ENCODE measurements at places on chromosomes 7 and 10.

DNA sequence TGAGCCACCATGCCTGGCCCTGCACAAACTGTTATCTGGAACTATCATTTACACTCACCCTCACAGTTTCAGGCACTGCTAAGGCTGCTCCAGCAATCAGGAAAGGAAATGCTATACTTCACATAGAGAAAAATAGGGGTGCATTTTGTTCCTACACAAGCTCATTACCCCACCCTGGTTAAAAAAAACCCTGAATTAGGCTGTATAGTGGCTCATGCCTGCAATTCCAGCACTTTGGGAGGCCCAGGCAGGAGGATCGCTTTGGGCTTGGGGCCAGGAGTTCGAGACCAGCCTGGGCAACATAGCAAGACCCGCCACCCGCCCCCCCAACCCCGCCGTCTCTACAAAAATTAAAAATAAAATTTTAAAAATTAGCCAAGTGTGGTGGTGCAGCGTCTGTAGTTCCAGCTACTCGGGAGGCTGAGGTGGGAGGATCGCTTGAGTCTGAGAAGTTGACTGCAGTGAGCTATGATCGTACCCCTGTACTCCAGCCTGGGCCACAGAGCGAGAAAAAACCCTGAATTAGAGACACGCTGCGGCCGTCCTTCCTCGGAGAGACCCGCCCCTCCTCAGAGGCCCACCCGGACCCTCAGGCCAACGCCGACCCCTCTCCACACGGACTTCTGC is 539 bp downstream of the PTCD1 start:
- no peak for DNase-seq

GRCh38 chr7:128721376-128721775 is 17.8 kb upstream of the CALU start:
- DNase-seq, result no peak

- DNase-seq, result no peak
Measured at GRCh38 chr7:138887085-138887710, 89.2 kb upstream of the ATP6V0A4 start.

DNA sequence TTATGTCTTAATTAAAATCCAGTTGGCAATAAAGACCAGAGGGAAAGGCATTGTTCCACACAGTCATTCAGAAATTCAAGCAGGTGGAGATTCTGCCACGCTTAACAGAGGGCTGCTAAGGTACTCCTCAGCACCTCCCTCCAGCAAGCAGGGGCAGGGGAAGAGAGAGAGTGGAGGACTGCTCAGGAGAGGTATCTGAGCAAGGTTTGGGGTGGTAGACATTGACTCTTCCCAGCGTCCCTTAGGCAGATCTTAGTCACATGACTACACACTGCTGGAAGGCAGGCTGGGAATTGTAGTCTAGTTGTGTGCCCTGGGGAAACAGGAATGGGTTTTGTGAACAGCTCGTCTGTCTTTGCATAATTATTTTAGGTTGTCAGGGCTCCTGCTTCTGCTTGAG is 181.6 kb downstream of the NPSR1 start:
- DNase-seq, result no peak

- no peak for DNase-seq
Measured at GRCh38 chr7:148495605-148496004, 95.0 kb upstream of the C7orf33 start.

- no peak for DNase-seq
Measured at GRCh38 chr10:69636626-69637605, 6.9 kb downstream of the FAM241B start.

- DNase-seq, result peak; percentile 94
Measured at GRCh38 chr7:24820730-24821044, 63.4 kb upstream of the GSDME start.

DNA sequence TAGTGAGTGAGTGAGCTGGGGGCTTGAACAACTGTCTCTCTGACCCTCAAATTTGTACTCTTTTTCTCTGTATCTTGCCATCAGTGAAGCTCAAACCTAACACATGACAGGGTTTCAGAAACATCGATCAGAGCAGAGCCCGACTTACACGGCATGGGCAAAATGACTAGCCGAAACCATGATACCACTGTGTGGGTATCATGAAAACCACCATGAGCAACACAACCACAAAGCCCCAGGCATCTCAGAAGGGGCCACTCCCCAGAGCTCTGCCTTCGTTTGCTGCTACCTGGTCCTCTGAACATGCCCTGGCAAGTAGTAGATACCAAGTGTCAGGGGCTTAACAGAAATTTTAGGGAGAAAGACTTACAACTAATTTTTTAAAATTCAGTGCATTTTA is 308.5 kb downstream of the WDR11 start:
- DNase-seq, result no peak

DNA sequence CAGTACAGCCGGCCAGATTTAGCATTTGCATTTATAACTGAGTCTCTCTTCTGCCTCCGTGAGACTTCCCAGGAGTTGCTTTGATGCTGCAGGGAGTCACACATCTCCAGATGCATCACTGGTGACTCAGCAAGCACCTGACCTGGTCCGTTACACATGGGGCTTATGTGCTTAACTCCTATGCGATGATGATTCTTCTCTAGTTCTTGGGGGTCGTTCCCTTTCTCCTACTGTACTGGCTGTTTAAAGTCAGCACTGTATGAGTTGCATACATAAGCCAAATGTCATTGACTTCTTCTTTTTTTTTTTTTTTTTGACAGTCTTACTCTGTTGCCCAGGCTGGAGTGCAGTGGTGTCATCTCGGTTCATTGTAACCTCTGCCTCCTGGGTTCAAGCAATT is 13.0 kb upstream of the AKR1E2 start:
- peak; percentile 84 for DNase-seq

DNA sequence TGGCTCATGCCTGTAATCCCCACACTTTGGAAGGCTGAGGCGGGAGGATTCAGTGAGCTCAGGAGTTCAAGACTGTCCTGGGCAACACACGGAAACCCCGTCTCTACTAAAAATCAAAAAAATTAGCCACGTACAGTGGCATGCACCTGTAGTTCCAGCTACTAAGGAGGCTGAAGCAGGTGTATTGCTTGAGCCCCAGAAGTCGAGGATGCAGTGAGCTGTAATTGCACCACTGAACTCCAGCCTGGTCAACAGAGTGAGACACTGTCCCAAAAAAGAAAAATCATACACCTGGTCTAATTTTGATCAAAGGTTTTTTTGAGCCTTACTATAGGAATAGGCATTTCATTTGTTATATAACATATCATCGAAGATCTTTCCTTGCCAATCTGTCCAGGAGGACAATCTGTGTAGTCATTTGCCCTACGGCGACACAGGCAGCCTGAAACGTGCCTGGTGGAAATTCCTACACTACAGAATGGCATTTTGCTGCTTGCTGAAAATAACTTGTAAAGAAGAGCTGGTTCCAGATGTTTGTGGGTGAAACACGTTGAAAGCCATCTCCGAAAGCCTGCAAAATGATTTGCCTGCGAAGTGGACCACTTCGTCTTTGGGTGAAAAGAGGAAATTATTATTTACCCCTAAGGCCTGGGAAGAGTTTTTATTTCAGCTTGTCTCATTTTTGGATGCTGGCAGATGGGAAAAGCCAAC is 31.3 kb upstream of the GDI2 start:
- DNase-seq, result peak; percentile 77

- DNase-seq, result peak; percentile 23
Measured at GRCh38 chr10:44206127-44206818, 178.6 kb downstream of the CXCL12 start.

DNA sequence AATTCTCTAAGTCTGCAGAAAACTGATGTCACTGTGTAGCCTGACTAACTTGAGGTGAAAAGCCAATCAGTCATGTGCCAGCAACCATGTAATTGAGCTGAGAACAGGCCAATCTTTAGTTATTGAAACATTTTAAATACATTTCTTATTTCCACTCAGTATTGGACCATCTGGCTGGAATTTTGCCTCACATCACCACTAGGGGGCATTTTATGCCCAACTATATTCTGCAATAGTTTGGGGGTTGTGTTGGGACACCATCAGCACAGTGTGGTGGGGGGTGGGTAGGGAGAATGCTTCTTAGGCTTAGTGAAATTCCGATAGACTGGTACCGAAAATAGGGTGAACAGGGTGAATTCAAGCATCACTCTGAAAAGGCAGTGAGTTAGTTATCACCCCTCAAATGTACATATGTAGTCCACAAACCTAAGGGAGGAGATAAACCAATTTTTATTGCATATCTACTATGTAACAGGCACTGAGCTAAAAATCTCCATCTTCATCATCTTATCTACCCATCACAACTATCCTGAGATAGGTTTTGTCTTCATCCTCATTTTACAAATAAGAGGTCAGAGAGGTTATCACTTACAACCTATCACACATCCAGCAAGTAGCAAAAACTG is 17.8 kb downstream of the NPSR1 start:
- peak; percentile 11 for DNase-seq

GRCh38 chr7:31478018-31478417 is 35.9 kb upstream of the ITPRID1 start:
- no peak for DNase-seq

DNA sequence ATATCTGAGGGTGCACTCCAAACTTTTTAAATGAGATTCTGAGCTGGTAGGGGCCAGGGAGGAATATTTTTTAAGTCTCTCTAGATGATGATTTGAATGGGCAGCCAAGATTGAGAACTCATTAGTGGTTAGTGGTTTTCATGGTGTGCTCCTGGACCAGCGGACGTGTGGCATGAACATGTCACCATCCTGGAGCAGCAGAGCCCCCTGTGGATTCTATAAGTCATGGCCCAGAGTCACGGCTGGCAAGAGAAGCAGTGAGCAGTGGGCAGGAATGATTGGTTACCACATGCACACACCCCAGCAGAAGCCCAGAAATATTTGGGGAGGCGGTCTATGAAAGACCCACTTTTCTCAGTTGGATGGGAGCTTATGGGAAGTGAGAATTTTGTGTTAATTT is 21.2 kb upstream of the UCN3 start:
- DNase-seq, result peak; percentile 20

DNA sequence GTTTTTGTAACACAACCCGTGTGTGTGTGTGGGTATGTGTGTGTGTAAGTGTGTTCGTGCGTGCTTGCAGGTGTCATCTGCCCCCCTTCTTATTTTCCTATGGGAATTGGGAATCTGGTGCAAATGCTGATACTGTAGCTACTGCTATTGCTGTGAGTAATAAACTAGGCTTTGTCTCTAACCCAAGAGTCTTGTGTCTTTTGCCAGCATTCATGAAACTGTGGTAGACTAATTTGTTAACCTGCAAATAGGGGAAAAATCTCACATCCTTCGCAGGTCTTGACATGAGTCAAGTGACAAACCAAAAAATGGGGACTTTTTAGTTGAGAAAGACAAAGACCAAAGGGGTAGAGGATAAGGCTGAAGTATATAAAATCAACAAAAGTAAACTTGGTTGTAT is 57.9 kb upstream of the FAM133B start:
- DNase-seq, result no peak

GRCh38 chr7:85175217-85175616 is 11.6 kb downstream of the SEMA3D start:
- no peak for DNase-seq

DNA sequence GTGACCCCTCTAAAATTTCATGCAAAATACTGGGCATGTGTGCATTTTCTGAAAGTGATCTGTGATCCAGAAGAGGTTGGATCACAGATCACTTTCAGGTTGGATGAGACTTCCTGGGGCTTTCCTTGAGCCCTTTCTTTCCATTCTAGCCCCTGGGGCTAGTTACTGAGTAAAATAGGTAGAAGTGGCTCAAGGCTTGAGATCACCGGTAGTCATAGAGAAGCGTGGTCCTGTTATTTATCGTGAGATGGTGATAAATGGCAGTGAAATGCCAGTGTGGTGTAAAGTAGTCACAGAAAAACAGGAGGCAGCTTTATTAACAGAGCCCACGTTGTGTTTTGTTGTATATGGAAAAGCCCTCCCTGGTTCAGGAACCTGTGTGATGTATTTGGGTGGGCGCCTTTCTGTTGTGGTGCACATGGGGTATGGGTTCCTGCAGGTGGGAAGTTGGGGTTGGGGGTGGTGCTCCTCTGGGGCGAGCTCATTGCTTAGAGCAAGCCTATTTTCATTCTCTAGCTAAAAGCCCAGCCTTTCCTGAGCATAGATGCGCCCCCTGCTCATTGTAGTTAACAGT is 34.0 kb upstream of the SH2D4B start:
- no peak for DNase-seq

- DNase-seq, result no peak
Measured at GRCh38 chr7:69768986-69769595, 170.8 kb downstream of the AUTS2 start.

DNA sequence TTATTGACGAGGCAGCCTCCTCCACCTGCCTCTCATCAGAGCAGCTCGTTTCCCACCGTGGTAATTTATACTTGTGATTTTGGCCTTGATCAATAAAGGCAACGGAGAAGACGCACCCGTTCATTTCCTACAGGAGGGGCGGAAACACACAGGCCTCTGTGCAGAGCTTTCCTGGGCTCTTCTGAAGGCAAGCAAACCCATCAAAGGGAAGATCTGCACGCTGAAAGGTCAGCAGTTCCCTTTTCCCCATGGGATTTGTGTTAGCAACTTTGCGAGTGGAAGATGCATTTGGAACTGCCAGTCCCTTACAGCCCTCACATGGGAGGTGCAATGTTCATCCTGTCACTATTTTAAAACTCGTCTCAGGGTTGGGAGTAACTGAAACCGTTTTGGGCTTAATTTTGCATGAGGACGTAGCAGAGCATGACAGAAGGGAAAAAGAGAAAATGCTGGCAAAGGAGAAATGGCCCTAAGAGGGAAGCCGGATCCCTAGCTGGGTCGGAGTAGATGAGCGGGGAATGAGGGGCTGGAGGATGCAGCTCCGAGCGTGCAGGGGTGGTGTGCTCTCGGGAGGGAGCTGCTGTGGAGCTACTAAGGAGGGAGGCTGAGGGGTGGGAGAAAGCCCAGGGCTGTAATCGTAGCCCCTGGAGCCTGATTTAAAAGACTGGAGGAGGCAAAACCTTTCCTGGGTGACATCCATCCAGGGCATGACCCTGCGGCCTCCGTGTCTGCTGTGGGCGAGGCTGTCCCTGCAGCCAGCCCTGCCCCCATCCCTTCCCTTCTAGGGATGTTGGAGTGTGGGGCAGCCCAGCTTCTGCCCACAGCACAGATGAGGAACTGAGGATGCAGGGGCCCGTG is 111.1 kb upstream of the FAM20C start:
- no peak for DNase-seq

DNA sequence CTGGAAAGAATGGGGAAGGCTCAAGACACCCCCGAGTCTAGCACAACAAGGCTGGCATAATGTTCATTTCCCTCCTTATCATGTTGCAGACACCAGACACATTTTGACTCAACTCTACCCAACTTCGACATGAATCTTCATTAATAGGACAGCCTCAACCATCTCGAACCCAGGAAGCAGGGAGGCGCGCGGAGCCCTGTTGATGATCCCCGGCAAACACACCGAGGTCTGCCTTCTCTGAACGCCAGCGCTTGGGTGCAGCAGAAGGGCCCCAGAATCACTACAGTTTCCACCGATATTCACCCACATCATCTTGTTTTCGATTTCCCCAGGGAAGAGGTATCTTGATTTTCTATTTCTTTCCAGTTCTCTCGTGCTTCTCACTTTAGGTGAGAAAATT is 563.6 kb downstream of the TCERG1L start:
- DNase-seq, result no peak

DNA sequence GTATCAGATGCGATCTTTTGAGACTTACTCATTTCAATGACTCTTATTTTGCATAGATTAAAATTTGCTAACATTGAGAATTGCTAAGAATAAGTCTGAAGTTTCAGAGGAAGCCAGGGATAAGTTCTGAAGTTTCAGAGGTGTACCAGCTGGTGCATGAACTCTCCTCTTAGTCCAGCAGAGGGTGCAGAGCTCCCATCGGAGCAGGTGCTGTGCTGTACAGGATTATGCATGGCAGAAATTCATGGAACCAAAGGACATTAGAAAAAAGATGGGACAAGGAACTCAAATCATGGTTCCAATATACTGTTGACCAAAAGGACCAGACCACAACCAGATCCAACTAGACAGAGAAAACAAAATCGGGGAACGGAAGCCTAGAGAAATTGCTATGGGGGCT is 41.9 kb downstream of the MGAM2 start:
- DNase-seq, result peak; percentile 3

- DNase-seq, result peak; percentile 82
Measured at GRCh38 chr7:66183700-66184099, 21.4 kb upstream of the TPST1 start.

Measured in EL (cell line).